ENCODE measurements at places on chromosomes 1 and 21.

- DNase-seq: no peak
Measured at GRCh38 chr1:13722808-13723360, 22.9 kb downstream of the PRDM2 start.

DNA sequence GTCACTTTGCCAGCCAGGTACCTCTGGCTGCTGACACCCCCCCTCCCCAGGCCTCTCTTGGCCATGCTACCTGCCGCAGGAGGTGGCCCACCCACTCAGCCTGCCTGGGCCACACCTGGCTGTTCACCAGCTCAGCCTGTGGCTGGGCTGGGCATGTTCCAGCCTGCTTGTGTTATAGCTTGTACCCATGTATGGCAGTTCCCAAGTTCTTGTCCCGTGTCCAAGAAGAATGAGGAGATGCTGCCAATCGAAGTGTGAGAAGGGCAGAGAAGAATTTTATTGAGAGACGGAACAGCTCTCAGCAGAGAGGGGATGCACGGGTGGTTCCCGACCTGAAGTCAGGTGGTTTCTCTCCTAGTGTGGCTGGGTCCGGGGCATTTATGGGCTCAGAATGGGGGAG, 3.9 kb upstream of the MMEL1 start:
- no peak for DNase-seq

DNA sequence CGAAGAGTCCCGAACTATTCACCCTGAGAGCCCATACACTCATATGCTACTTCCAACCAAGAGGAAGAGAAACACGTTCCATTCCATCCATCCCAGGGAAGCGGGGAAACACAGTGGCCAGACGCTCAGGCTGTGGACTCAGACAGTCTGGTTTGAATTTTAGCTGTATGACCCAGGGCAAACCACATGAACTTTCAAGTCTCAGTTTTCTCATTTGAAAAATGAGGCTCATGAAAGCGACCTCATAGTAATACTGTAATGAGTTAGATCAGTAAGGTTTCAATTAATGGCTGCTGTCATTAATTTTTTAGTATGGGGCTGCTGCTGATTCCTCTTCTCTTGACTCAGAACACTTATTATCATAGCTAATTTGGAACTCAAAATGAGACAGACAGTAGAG, 1.5 kb downstream of the FCRL4 start:
- no peak for DNase-seq

DNA sequence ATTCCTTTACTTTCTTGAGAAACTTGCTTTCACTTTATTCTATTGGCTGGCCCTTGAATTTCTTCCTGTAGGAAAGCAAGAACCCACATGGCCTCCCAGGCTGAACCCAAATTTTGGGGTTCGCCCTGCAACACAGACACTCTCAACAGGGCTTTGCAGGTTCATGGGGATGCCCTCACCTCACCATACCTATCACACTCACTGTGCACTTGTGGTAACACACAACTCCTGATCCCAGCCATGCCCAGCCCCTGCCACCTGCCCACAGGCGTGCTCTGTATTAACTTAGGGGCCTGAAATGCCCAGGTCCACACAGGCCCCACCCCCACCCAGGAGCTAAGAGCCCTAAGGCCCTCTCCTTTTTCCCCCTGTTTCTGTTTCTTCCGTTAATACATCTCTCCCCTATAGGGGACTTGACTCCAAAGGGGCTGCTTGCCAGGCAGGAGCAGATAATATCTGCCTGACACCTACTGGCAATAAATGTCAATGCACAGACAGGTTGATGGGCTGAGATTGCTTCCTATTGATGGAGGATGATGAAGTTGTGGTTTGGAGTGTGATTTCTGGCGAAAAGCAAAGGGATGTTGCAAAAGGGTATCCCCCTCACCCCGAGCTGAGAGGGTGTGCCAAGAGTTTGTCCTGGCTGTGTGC, 171.5 kb downstream of the AJAP1 start:
- DNase-seq: no peak

DNA sequence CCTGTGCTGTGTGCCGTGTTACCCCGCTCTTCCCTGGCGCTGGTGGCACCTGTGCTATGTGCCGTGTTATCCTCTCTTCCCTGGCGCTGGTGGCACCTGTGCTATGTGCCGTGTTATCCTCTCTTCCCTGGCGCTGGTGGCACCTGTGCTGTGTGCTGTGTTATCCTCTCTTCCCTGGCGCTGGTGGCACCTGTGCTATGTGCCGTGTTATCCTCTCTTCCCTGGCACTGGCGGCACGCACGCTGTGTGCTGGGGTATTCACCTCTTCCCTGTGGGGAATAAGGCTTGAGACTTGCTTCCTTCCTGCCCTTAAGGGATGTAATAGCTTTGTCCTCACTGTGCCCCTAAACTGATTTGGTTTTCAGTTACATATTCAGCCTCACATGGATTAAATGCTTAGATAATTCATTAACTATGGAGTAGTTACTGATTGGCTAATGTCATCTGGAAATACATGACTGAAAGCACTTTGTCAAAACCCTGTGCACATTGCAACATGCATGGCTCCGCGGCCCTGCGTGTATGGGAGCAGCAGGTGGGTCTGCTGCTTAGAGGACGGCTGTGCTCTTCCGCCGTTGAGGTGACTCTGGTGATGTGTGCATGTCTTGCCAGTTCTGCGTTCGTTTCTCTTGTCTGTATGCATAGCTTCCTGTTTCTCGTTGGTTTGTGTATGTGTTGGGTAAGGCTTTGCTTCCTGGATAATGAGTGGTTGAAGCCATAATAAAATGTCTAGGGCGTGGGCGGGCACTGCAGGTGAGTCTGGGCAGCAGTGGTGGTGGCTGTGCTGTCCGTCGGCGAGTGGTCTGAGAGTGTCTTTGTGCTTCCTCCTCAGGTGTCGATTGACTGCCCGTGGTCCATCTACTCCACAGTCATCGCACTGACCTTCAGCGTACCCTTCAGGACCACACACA, 17.9 kb upstream of the PWP2 start:
- DNase-seq: no peak

GRCh38 chr1:38243106-38243505, 196.5 kb upstream of the POU3F1 start:
- no peak for DNase-seq

DNA sequence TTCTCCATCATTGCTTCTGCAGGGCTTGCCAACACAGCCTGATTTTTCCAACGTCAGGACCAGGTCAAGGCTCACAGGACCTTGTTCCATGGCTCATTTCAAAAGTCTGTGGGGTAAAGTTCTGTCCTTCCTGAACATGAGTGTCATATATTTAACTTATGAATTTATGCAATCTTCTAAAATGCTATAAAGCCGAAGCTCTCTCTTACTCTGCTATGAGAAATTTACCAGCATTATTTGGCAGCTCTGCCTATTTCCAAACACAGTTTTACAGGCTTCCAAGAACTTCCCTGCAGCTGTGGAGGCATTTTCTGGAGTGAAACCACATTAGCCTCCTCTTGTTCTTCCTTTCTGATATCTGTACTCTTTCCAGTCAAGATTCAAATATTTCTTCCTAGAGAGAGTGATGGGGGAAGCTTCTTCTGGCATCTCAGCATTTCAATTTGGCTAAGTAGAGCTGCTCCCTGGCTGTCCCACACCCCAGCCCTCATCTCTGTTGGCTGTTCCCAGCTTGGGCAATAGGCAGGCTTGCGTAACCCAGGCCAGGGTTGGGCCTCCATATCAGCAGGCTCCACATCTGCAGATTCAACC, 15.6 kb upstream of the HMGCS2 start:
- no peak for DNase-seq

- DNase-seq: no peak
Measured at GRCh38 chr1:232553050-232553754, 76.7 kb downstream of the SIPA1L2 start.

DNA sequence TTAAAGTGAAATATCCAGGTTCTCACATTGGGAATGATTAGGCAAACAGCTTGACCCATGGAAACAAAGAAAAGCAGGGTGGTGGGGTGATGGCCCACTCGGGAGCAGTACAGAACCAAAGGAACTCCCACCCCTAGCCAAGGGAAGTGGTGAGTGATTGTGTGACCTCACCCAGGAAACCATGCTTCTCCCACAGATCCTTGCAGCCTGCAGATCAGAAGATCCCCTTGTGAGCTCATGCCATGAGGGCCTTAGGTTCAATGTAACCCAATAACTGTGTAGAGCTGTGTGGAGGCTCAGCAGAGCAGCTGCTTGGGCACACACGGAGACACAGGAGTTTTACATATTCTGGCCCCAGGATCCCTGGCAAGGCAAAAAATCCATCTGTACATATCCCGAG, 311.8 kb upstream of the DPYD start:
- DNase-seq: no peak

- DNase-seq: no peak
Measured at GRCh38 chr1:38670544-38671122, 188.9 kb downstream of the RRAGC start.

- DNase-seq: no peak
Measured at GRCh38 chr1:42777852-42778251, 6.9 kb upstream of the TMEM269 start.

- no peak for DNase-seq
Measured at GRCh38 chr21:44350773-44351481, 2.5 kb upstream of the TRPM2 start.

GRCh38 chr1:10960411-10961299, 51.8 kb upstream of the TARDBP start:
- peak; percentile 76 for DNase-seq

GRCh38 chr1:16905868-16906702, 10.3 kb downstream of the RNU1-2 start:
- no peak for DNase-seq

DNA sequence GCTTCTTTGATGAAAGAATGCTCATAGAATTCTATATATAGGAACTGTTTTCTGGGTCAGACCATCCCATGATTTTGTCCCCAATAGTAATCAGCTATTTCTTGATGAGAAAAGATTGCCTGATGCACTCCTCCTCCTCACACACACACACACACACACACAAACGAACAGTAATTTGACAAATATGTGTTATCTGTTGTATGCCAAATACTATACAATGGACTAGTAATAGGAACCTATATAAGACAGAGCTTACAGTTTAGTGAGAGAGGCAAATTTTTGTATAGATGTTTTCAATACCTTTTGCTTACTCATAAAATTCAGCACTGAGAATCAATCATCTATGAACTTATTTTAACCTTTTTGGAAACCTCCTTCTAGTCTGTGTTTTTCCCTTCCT, 76.8 kb downstream of the PLA2G4A start:
- DNase-seq: no peak

DNA sequence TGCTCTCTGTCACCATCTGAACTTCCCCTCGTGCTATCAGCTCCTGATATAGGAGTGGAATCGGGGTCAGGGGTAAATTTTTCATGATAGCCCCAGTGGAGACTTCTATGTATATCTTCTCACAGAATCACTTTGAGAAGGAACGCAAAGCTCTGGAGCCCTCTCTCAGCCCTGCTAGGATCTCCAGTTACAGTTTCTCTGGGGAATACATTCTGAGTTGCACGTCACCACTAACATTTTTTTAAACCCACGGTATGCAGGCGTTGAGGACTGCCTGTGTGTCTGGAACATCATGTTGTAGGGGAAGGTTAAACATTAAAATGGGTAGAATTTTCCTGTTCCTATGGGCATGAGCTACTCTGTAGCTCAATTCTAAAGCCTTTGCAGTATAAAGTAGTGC, 116.4 kb upstream of the FAM78B start:
- DNase-seq: no peak
